ENCODE measurements at places on chromosomes 6 and 20. TPM values are rescaled to one million over a fixed set of nuclear protein-coding genes. Genes with fewer than 3 reads are reported as not detected.

- no peaks in the 10 kb centered on the region for H3K4me1 ChIP-seq
- H3K4me3 ChIP-seq, result no peak overlapping the region
- no peak for DNase-seq
These were observed 27.6 kb downstream of the SLC22A23 start for GRCh38 chr6:3429211-3429610.

GRCh38 chr6:85115376-85115775, 334.5 kb upstream of the NT5E start:
- no peaks in the 10 kb centered on the region for H3K36me3 ChIP-seq
- H3K4me1 ChIP-seq, result peaks cover 12% of the 10 kb centered on the region
- no peak for DNase-seq
- H3K27ac ChIP-seq, result no peak overlapping the region
- no peak overlapping the region for H3K4me3 ChIP-seq
- H3K27me3 ChIP-seq, result no peaks in the 10 kb centered on the region

Gene SLC17A2
- total RNA-seq, result not detected

Gene SRMS
- not detected for total RNA-seq

Measured in SJSA1 (cell line).